ENCODE measurements at places on chromosomes 13 and 19.
A peak's percentile ranks its signal among the peaks of the same experiment; 100 is the strongest.

DNA sequence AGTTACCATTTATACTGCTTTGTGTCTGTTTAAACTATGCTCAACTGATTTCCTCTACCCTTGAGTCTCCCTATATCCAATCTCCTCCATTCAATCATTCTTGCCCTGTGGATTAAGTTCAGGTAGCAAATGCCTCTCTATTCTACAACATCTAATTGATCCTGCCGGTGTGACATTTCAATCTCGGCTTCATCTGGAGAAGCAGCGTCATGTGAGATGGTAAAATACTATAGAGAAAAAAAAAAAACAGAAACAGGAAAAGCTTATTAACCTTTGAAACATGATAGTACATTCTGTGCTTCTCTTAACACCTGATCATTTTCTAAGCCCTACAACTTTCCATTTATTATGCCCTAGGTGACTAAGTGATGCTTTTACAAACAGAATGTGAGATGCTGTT, 89.4 kb downstream of the KCTD12 start:
- no peak for DNase-seq

GRCh38 chr19:535017-535835, 3.7 kb downstream of the CDC34 start:
- DNase-seq, result no peak

GRCh38 chr19:35671818-35672217, 5.5 kb downstream of the UPK1A start:
- no peak for DNase-seq

GRCh38 chr19:40805258-40805868, 6.4 kb downstream of the EGLN2 start:
- no peak for DNase-seq

- no peak for DNase-seq
Measured at GRCh38 chr19:15317392-15318071, 14.8 kb downstream of the BRD4 start.

- DNase-seq, result no peak
Measured at GRCh38 chr19:41422456-41422855, 4.7 kb downstream of the B3GNT8 start.

GRCh38 chr13:110416131-110417025, 109.3 kb downstream of the COL4A2 start:
- no peak for DNase-seq

DNA sequence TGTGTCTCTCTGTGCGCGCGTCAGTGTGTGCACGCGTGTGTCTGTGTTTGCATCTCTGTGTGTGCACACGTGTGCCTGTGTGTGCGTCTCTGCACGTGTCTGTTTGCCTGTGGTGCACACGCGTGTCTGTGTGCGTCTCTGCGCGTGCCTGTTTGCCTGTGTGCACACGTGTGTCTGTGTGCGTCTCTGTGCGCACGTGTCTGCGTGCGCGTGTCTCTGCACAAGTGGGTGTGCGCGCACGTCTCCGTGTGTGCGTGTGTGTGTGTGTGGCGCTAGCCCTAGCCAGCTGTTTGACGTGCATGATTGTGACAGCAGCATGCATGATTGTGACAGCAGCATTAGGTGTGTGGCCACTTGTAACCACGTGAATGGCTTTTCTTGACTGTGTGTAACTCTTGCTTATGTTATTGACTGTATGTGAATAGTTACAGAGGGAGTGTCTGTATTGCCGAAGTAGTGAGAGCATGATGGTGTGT, 31.1 kb downstream of the ZNF146 start:
- DNase-seq, result no peak

DNA sequence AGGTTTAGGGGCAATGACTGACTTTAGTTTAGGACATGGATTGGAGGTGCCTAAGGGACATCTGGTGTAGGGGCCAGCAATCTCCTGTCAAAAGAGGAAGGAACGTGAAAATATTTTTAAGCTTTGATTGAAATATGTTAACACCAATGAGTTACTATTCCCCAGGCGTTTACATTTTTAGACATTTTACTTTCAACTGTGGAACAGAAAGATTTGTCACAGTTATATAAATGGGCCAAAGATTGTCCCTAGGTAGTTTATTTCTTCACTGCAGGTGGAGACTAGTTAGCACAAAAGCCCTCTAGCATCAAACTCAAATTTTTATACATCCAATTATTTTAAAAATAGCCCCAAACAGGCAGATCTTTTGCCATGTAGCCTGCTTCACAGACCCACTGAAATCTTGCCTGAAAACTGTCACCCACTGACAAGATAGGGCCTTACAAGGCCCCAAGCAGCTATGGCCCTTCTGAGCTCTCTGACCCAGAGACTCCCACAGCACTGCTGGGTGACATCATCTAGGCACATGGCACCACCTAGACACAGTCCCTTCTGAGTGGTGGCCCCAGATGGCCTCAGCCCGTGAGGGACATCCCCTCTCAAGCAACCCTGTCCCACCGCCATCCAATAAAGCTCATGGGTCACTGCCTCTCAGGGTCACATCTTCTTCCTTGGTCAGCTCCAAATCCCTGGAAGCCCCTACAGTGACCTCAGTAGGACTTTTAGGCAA, 64.8 kb upstream of the DOCK9 start:
- DNase-seq, result no peak

- DNase-seq, result no peak
Measured at GRCh38 chr13:74443631-74444030, 309.4 kb upstream of the KLF12 start.

GRCh38 chr19:35491836-35492360, 1.6 kb upstream of the KRTDAP start:
- DNase-seq, result no peak

- DNase-seq, result no peak
Measured at GRCh38 chr19:12938779-12939601, 581 bp downstream of the CALR start.

- peak; percentile 52 for DNase-seq
Measured at GRCh38 chr13:32267836-32268439, 47.2 kb downstream of the ZAR1L start.

- no peak for DNase-seq
Measured at GRCh38 chr19:12628040-12629022, 17.6 kb downstream of the ZNF791 start.

GRCh38 chr13:52842441-52842840, 6.0 kb downstream of the PCDH8 start:
- no peak for DNase-seq

- DNase-seq, result no peak
Measured at GRCh38 chr13:51959773-51960172, 51.5 kb downstream of the ATP7B start.

DNA sequence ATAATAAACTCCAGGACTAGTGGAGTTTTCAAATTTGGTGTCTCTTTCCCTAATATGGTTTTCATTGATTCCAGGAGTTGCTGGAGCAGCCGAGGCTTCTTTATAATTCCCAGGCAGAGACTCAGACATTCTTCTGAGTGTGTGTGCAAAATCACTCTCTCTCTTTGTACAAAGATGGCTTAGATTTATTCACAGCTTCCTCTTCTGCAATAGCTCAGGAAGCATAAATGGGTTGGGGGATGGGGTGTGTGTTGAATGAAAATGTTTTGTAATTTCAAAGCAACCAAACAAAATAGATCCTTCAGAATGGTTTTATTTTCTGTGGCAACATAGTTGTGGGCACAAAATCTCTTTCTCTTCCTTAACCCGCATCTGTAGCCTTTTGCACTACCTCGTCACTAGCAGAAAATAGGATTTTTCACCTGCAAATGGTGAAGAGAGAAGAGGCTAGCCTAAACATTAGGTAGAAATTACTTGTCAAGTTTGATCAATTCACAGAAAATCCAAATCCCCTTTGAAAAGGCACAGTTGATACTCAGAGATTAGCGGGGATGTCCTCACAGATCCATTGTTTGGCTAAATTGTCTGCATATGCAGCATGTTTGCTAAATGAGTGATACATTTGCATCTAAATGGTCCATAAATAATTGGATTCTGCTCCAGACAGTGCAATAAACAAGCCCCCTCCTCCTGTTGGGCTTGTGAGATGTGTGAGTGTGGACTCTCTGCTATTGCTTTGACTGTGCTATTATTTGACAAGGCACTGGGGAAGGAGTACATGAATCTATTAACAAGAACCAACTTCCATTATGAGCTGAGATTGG, 66.7 kb downstream of the CBY2 start:
- no peak for DNase-seq

- DNase-seq, result no peak
Measured at GRCh38 chr13:110592665-110593064, 22.7 kb upstream of the NAXD start.

- peak; percentile 61 for DNase-seq
Measured at GRCh38 chr13:27375686-27376326, 48.6 kb upstream of the GTF3A start.

DNA sequence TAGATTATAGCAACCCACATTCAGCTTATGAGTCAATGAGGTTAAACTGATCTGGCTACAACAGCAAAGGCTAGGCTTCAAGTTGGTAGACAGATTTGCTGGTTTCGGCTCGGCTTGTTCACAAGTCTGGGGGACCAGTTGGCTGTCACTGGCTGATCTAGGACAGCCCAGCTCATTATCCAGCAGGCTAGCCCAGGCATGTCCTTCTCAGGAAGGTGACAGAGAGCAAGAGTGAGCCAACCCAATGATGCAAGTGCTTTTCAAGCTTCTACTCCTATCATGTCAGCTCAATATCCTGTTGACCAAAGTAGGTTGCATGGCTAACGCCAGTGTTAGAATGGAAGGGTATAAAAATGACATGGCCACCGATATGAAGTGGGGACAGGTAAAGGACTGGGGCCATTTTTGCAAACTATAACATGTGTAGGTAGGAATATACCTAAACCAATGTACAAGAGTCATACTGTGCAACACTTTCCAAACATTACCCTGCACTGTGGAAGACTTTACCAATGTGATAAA, 220.9 kb upstream of the SOX21 start:
- DNase-seq, result no peak

- no peak for DNase-seq
Measured at GRCh38 chr13:59112221-59112718, 1051.5 kb downstream of the DIAPH3 start.

DNA sequence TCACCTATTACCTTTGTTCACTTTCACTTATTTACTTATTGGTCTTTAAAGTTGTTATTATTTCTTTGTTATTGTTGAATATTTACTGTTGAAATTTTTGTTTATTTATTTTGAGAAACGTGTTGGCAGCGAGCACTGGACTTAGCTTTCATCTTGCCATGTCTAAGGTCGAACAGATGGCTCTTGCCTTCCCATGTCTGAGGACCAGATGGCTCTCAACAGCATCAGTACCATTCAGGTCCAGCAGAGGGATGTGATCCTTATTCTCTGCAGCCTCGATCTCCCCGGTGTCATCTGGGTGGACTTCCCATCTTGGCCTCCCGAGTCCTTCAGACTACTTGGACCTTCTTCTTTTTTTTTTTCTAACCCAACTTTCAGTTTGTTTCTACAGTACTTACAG, 1437.6 kb downstream of the UQCRFS1 start:
- no peak for DNase-seq

DNA sequence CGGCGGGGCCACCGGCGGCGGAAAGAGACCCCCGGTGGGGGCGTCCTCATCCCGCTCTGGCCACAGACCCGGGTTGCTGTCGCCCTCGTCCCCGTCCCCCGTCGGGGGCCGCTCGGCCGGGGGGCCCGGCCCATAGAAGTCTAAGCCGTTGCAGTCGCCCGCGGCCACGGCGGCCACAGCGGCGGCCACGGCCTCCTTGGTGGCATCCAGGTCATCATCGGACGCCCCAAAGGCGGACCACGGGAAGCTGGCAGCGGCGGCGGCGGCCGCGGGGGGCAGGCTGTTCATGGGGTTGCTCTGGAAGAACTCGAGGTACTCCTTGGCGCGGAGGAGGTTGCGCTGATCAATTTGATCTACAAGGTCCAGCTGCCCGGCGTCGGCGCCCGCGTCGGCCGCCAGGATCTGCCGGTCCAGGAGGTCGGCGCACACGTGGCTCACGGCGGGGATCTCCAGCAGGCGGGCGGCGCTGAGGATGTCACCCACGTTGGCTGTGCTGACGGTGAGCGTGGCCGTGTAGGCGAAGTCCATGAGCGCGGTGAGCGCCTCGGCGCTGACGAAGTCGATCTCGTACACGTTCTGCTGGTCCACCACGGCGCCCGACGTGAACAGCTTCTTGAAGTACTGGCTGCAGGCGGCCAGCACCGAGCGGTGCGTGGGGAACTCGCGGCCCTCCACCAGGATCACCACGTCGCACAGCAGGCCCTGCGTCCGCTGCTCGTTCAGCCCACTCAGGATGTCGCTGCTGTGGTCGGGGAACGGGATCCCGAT, 12.1 kb downstream of the ZBTB7A start:
- DNase-seq, result no peak

GRCh38 chr19:1673645-1674292, 21.4 kb upstream of the TCF3 start:
- no peak for DNase-seq

DNA sequence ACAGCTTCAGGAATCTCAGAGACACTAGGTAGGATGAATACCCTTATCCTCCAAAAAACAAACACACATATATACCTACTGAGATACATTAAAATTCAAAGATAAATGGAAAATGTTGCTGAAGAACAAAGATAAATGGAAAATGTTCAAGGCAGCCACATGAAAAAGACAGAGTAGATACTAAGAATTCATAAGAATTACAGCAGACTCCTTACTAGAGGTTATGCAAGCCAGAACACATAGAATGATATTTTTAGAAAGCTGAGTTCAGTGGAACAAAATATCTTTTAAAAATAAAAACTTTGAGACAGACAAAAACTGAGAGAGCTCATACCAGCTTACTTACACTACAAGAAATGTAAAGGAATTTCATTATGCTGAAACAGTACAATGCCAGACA, 35.6 kb downstream of the UCHL3 start:
- DNase-seq, result no peak

Data from activated CD4-positive, CD25-positive, alpha-beta regulatory T cell treated with anti-CD3 and anti-CD28 coated beads, Interleukin-2, amount 50 U/mL, for 72 hours (primary cell).